ENCODE measurements at places on chromosomes 4 and X. TPM values are rescaled to one million over a fixed set of nuclear protein-coding genes. Genes with fewer than 3 reads are reported as not detected.

Gene PCSK1N
- 10.1 TPM for total RNA-seq

DNA sequence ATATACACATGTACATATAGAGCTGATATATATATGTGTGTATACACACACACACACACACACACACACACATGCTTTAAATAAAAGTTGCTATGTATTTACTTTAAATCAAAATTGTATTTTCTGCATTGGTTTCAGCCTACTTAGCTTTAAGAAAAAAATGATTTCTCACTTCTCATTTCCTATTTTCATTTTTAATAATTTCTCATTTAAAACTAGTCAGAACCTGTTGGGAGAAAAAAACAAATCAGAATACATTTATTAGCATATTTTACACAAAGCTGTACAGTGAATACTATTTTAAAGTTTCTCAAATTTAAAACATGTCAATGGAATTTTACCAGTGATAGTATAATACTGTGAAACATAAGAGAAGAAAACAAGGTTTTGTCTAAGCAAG is 681.8 kb downstream of the CENPC start:
- no peak overlapping the region for H3K27ac ChIP-seq
- H3K36me3 ChIP-seq: no peaks in the 10 kb centered on the region
- no peak for DNase-seq
- no peak overlapping the region for H3K4me3 ChIP-seq
- H3K27me3 ChIP-seq: no peaks in the 10 kb centered on the region

- no peak for DNase-seq
- no peaks in the 10 kb centered on the region for H3K4me1 ChIP-seq
- no peak overlapping the region for H3K4me3 ChIP-seq
Observed at GRCh38 chrX:40240844-40241243, 143.1 kb upstream of the BCOR start.

Gene CABS1
- not detected for total RNA-seq

DNA sequence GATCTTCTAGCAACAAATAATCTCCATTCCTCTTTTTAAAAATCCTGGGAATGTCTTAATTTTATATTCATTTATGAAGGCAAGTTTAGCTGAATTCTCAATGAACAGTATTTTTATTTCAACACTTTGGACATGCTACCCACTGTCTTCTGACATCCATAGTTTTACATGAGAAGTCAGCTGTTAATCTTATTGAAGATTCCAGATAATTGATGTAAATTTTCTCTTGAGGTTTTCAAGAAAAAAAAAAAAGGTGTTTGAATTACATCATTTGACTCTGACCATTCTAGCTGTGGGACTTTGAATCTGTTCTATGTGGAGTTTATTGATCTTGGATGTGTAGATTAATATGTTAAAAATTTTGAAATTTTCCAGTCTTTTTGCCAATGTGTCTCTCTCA is 28.0 kb downstream of the PDHA2 start:
- H3K4me3 ChIP-seq: no peak overlapping the region
- H3K4me1 ChIP-seq: no peaks in the 10 kb centered on the region
- DNase-seq: no peak
- no peaks in the 10 kb centered on the region for H3K36me3 ChIP-seq
- no peaks in the 10 kb centered on the region for H3K27me3 ChIP-seq
- no peak overlapping the region for H3K27ac ChIP-seq

Gene CXCL3
- 20.2 TPM for total RNA-seq

DNA sequence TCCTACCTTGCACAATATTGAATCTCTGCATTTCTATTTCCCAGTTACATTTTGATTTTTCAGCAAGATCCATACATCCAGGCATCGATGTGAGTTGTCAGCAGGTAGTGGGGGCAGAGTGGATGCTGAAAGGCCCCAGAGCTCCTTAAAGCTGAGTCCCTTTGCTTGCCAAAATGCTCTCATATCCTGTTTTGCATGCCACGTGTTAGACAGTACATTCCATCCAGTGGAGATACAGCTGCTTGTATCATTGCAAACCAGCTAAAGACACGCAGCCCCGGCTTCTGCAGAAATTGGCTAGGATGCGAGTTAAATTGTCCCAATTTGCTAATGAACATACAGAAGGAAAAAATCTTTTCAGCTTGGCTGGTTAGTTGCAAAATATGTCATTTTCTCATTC is 179.6 kb upstream of the MXRA5 start:
- no peaks in the 10 kb centered on the region for H3K4me1 ChIP-seq
- no peak overlapping the region for H3K27ac ChIP-seq
- no peak for DNase-seq
- H3K4me3 ChIP-seq: no peak overlapping the region
- no peaks in the 10 kb centered on the region for H3K27me3 ChIP-seq

- no peaks in the 10 kb centered on the region for H3K4me1 ChIP-seq
- no peaks in the 10 kb centered on the region for H3K36me3 ChIP-seq
- no peak overlapping the region for H3K4me3 ChIP-seq
- DNase-seq: no peak
- no peak overlapping the region for H3K27ac ChIP-seq
Observed at GRCh38 chr4:124199185-124199584, 513.3 kb downstream of the ANKRD50 start.

- H3K4me1 ChIP-seq: no peaks in the 10 kb centered on the region
- no peaks in the 10 kb centered on the region for H3K27me3 ChIP-seq
- H3K27ac ChIP-seq: no peak overlapping the region
- no peaks in the 10 kb centered on the region for H3K36me3 ChIP-seq
Observed at GRCh38 chr4:14277505-14277904, 650.0 kb upstream of the BOD1L1 start.

GRCh38 chr4:159946983-159947615 is 844.2 kb downstream of the RAPGEF2 start:
- no peak overlapping the region for H3K4me3 ChIP-seq
- H3K27me3 ChIP-seq: no peaks in the 10 kb centered on the region
- H3K4me1 ChIP-seq: no peaks in the 10 kb centered on the region
- DNase-seq: no peak

- no peaks in the 10 kb centered on the region for H3K27me3 ChIP-seq
- H3K4me1 ChIP-seq: no peaks in the 10 kb centered on the region
- no peak overlapping the region for H3K27ac ChIP-seq
Observed at GRCh38 chrX:45806410-45807121, 605.9 kb upstream of the DIPK2B start.

DNA sequence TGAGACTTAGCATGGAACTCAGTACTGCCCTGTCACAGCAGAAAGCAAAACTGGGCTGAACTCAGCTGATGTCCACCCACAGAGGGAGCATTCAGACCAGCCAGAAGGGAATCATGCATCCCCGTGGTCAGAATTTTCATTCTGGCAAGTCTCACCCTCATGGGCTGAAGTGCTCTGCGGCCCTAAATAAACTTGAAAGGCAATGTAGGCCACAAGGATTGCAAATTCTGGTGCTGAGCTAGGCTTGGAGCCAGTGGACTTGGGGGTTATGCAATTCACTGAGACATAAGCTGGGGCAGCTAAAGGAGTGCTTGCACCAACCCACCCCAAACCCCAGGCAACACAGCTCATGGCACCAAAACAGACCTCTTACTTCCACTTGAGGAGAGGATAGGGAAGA is 494.1 kb downstream of the GABRG1 start:
- no peak for DNase-seq
- no peaks in the 10 kb centered on the region for H3K27me3 ChIP-seq
- H3K27ac ChIP-seq: no peak overlapping the region
- H3K4me1 ChIP-seq: no peaks in the 10 kb centered on the region

Gene FHIP1A
- total RNA-seq: 33.4 TPM

- no peak overlapping the region for H3K4me3 ChIP-seq
- H3K36me3 ChIP-seq: no peaks in the 10 kb centered on the region
- H3K4me1 ChIP-seq: no peaks in the 10 kb centered on the region
- no peak overlapping the region for H3K27ac ChIP-seq
- H3K27me3 ChIP-seq: no peaks in the 10 kb centered on the region
Observed at GRCh38 chrX:123322536-123322935, 138.5 kb downstream of the GRIA3 start.

GRCh38 chrX:11143931-11144678 is 33.0 kb downstream of the HCCS start:
- no peak overlapping the region for H3K27ac ChIP-seq
- H3K36me3 ChIP-seq: no peaks in the 10 kb centered on the region
- H3K27me3 ChIP-seq: no peaks in the 10 kb centered on the region
- H3K4me1 ChIP-seq: no peaks in the 10 kb centered on the region
- no peak overlapping the region for H3K4me3 ChIP-seq

Gene SPANXB1
- total RNA-seq: not detected

Gene SSX5
- total RNA-seq: not detected

- no peak overlapping the region for H3K4me3 ChIP-seq
- H3K27me3 ChIP-seq: no peaks in the 10 kb centered on the region
- DNase-seq: no peak
Observed at GRCh38 chrX:139766545-139766983, 58.6 kb upstream of the MCF2 start.

GRCh38 chrX:155874571-155875244 is 6.4 kb upstream of the VAMP7 start:
- H3K27ac ChIP-seq: no peak overlapping the region
- no peak overlapping the region for H3K4me3 ChIP-seq
- DNase-seq: no peak
- H3K36me3 ChIP-seq: no peaks in the 10 kb centered on the region
- no peaks in the 10 kb centered on the region for H3K27me3 ChIP-seq

DNA sequence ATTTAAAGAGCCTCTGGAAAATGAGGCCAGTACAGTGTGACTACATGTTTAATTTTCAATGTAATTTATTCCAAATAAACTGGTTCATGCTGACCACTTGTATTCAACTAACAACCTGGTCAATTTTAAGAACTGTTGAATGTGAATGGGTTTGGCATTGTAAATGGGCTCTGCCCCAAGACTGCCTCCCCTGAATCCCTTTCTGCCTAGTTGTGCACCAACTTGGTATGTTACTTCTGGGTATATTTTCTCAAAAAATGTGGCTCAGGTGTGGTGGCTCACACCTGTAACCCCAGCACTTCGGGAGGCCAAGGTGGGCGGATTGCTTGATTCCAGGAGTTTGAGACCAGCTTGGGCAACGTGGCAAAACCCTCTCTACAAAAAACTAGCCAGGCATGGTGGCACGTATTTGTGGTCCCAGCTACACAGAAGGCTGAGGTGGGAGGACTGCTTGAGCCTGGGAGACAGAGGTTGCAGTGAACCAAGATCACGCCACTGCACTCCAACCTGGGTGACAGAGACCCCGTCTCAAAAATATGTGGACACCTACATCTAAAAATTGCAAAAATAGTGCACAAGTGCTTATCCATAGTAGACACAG is 7.2 kb downstream of the RPL9 start:
- no peaks in the 10 kb centered on the region for H3K27me3 ChIP-seq
- no peak overlapping the region for H3K4me3 ChIP-seq
- H3K36me3 ChIP-seq: peaks cover 26% of the 10 kb centered on the region
- H3K4me1 ChIP-seq: peaks cover 3% of the 10 kb centered on the region

- no peak for DNase-seq
- H3K4me3 ChIP-seq: no peak overlapping the region
- H3K27me3 ChIP-seq: no peaks in the 10 kb centered on the region
- no peak overlapping the region for H3K27ac ChIP-seq
- peaks cover 4% of the 10 kb centered on the region for H3K4me1 ChIP-seq
Observed at GRCh38 chr4:169420291-169420690, 149.5 kb upstream of the SH3RF1 start.

- no peak overlapping the region for H3K27ac ChIP-seq
- H3K27me3 ChIP-seq: peaks cover 10% of the 10 kb centered on the region
- no peak overlapping the region for H3K4me3 ChIP-seq
- no peaks in the 10 kb centered on the region for H3K36me3 ChIP-seq
- H3K4me1 ChIP-seq: no peaks in the 10 kb centered on the region
Observed at GRCh38 chr4:175998782-175999181, 66.9 kb upstream of the WDR17 start.

DNA sequence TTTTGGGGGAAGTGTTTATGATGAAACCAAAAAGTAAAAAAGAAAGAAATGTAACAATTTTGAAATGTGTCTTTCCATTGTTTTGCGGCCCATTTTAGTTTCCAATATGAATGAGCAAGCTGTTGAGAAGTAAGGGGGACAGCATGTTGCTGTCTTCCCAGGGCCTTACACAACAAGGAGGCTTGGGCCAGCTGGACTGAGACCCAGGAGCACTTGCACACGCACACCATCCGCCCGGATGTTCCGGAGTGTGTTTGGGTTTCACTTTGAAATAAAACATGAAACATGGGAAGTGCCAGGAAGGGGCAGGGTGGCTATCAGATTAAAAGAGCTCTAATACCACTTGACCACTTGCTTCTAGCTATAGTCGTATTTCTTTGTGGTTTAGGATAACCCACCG is 144.4 kb downstream of the NHS start:
- peak; percentile 28 for DNase-seq
- no peaks in the 10 kb centered on the region for H3K27me3 ChIP-seq
- H3K27ac ChIP-seq: no peak overlapping the region
- H3K4me3 ChIP-seq: no peak overlapping the region
- H3K4me1 ChIP-seq: no peaks in the 10 kb centered on the region

DNA sequence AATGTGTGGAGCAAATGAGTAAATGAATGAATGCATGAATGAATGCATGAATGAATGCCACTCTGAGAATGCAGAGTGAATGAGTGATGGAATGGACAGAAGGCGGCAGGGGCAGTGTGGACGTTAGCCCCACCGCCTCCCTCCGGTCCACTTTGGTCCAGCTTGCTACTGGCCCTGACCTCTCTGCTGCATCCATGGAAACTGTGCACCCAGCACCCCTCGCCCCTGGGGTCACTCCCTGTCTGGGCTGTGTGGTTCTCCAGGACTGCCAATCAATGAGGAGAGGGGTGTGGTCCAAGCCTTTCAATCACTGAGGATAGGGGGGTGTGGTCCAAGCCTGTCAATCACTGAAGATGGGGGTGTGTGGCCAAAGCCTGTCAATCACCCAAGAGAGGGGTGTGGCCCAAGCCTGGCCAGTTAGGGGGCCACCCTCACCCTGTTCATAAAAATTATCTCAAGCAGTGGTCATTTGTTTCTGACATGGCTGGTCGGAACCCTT is 39.2 kb upstream of the ASMTL start:
- H3K4me1 ChIP-seq: no peaks in the 10 kb centered on the region
- H3K4me3 ChIP-seq: no peak overlapping the region
- H3K36me3 ChIP-seq: no peaks in the 10 kb centered on the region
- DNase-seq: no peak
- no peak overlapping the region for H3K27ac ChIP-seq

DNA sequence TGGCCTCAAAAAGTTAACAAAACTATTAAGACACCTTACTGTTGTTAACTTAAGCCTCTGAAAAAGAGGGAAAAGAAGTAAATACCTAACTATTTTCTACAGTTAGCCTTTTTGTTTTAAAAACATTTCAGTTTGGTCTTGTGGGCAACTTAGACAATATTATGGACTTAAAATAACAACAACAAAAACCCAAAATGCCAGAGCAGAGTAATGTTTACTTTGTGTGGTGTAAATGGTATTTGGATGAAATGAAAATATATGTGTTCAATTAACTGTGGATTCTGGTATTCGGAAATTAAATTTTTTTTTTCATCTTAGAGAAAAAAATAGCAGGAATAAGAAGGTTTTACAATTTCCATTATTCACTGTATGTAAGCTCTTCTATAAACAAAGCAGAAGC is 79.6 kb upstream of the NPNT start:
- H3K4me1 ChIP-seq: no peaks in the 10 kb centered on the region
- no peak overlapping the region for H3K27ac ChIP-seq
- no peaks in the 10 kb centered on the region for H3K36me3 ChIP-seq
- no peaks in the 10 kb centered on the region for H3K27me3 ChIP-seq
- no peak for DNase-seq

All from colonic mucosa (tissue), 4 donors.